Esophagus muscularis mucosa (tissue), 4 donors: ENCODE measurements at places on chromosomes 16 and 17. TPM values are rescaled to one million over a fixed set of nuclear protein-coding genes. Genes with fewer than 3 reads are reported as not detected.

LRRC46 gene
- not detected for total RNA-seq

C1QTNF1 gene
- 115 TPM for total RNA-seq

DNA sequence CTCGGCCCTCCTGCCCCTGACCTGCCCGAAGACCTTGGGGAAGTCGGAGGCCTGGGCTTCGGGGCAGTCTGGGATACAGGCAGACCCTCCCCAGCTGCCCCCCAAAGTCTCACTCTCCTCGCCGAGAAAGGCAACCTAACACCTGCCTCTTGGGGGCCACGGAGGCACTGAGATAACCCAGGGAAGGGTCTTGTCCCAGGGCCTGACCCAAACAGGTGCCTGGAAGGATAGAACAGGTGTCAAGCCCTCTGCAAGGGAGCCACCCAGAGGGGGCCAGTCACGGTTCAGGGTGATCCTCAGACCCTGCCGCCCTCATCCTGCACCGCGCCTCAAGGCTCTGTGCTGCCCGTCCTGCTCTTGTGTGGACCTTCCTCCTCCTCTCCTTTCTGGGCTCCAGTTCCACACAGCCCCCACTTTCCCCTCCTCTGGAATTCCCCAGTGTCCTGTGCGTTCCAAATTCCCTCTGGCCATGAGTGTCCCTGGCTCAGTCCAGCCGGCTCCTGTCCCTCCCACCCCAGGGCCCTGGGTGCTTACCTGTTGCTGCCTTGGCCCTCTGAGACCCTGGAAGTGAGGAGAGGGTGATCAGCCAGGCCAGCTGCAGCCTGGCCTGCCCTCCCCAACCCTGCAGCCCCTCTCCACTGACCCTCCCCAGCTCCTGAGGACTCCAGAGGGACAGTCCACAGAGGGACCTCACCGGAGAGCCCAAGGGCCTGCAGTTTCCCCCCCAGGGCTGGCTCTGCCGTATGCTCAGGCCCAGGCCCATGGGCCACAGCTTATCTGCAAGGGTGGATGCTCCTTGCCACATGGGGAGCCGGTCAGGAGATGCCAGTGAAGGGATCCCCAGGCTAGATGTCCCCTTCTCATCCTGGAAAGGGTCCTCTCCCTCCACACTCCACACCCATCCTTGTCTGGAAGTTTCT lies 3.8 kb downstream of the PRSS27 start:
- DNase-seq = no peak

DNA sequence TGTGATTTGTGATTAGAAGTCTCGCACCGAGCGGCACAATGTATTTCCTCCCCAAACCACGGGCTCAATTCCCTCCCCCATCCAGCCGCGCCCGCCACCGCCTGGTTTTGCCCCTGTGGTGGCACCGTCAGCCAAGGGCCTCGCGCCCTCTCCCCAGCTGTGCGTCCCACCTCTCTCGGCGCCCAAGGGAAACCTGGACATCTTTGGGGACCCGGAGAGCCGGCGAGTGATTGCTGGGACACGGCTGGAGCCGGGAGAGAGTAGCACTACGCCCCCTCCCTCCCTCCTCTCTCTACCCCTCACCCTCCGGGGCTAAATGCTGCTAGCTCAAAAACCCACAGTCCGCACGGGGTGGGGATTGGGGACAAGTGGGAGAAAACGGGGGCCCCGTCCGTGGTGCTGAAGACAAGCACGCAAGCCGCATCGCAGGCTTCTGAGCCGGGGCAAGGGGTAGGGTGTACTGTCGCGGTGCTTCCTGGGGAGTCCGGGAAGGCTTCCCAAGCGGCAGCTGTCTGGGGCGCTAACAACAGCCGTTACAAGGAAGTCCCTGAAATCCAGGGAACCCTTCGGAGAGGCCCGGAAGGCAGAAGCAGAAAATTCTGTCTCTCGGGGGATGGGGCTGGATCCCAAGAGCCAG lies 1.4 kb downstream of the CBLN1 start:
- peak; percentile 88 for DNase-seq

INCA1 gene
- 1.3 TPM for total RNA-seq

DNA sequence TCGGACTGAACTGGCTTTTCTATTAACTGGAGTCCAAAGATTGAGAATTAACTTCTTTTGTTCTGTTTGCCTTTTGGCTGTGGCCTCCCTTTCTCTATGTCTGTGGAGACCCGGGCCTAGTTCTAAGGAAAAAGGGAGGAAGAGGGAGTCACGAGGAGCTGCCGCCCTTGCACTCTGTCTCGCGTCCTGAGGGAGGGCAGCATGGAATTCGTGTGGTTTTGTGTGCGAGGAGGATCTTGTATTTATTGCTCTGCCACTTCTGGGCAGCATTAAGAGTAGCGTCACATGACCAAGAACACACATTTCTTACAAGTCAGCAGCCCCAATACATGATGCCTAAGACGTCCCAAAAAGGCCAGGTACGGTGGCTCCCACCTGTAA lies 23.6 kb downstream of the METTL22 start:
- no peak for DNase-seq

- no peak for DNase-seq
Observed at GRCh38 chr17:11097121-11097520, 143.9 kb upstream of the SHISA6 start.

GRCh38 chr17:38572669-38573365 lies 32.9 kb downstream of the SRCIN1 start:
- no peak for DNase-seq

DNA sequence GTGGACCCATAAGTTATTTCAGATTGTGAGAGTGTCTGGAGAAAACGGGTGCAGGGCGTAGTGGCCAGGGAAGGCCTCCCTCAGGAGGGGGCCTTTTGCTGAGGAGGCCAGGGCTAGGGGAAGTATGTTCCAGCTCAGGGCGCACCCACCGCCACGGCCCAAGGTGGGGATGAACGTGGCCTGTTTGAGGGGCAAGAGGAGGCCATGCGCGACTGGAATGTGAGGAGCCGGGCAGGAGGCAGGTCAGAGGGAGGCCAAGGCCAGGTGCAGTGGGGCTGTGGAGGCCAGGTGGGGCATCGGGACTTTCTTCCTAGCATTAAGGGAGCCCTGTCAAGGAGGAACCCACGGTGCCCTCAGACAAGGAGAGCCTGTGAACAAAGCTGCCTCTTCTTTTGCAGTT lies 26.7 kb downstream of the SLC12A3 start:
- no peak for DNase-seq

GSE1 gene
- total RNA-seq = 49.8 TPM

DNA sequence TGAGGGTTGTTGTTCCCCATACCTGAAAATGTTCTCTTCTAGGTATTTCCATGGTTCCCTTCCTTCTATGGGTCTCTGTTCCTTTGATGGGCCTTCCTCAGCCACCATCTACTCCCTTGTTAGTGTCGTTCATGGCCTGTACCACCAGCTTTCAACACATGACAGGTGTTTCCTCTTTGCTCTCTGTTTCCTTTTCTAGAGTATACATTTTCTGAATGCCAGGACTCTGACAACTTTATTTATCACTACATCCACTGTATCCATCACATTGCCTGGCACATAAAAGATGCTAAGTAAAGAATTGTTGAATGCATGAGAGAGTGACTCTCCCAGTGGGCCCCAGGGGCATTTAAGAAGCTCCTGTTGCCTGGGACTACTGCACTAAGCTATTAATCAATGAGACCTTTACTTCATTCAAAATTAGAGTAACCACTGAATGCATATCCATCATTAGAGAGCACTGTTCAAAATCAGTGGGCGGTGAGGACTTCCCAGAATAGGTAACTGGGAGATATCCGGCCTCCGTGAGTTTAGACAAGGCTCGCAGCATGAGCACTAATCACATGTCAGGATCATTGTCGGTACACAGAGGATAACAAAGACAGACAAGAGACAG lies 255.0 kb downstream of the CBLN1 start:
- DNase-seq = no peak

DNA sequence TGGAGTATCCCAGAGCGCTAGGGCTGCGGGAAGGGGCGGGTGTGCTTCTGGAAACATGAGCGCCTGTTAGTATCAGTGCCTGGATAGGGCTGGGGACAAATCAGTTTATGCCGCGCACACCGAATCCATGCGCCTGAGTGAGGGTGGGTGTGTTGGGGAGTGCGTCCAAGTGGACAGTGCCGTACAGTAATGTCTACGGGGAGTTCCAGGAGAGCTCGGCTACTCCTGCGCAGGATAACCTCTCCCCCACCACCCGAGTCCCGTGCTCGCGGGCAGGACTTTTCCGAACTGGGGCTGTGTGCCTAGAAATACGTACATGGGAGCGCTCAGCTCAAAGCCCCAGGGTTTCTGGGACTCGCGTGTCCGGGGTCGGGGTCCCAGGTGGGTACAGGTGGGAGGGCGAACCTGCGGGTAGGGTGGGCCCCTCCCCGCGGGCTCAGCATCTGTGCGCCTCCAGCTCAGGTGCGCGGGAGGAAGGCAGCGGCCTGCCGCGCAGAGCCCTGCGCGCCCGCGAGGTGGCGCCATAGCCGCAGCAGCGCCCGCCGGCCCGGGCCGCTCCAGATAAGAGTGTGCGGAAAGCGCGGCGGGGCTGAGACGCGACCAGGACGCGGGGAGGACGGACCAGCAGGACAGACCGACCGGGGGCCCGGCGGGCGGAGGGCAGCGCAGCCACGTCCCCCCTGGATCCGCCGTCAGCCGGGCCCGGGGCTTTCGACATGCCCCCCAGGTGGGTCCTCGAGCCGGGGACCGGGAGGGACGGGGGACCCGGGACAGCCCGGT lies at the start of gene HIC1:
Gene HIC1, plus strand, starts transcription at position 592 of the 780 bp plus-strand sequence. CDS start 1,588 bp downstream, outside the sequence.
- peak; percentile 94 for DNase-seq

- no peak for DNase-seq
Observed at GRCh38 chr17:29562615-29563014, 4.2 kb downstream of the ABHD15 start.

DNA sequence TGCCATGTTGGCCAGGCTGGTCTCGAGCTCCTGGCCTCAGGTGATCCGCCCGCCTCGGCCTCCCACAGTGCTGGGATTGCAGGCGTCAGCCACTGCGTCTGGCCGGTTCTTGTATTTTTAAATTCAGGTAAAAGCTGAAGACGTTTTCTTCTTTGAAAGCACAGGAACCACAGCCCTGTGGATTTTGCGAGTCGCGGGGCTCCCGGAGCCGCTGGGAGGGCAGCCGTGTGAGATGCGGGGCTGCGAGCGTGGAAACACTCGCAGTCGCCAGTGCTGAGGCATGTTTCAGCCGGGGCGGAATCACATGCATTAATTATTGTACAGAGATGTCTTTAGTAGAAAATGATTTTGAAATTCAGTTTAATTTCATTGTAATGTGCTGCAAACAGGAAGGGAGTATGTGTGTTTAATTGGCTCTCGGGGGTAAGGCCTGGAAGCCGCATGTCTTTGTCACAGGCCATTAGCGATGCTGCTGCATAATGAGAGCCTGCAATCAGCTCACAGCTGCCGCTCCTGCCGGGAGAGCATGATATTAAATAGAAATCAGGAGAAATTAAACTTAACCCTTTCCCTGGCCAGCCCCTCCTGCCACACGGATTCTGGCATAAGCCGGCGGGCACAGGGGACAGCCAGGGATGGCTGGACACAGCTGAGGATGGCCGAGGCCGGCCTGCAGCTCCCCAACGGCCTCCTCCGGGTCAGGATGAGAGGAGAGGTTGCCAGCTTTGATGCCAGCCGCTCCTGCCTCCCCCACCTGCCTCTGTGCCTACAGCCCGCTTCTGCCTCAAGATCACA lies 35.4 kb upstream of the CDH15 start:
- DNase-seq = no peak

MPO gene
- total RNA-seq = 0.23 TPM

DNA sequence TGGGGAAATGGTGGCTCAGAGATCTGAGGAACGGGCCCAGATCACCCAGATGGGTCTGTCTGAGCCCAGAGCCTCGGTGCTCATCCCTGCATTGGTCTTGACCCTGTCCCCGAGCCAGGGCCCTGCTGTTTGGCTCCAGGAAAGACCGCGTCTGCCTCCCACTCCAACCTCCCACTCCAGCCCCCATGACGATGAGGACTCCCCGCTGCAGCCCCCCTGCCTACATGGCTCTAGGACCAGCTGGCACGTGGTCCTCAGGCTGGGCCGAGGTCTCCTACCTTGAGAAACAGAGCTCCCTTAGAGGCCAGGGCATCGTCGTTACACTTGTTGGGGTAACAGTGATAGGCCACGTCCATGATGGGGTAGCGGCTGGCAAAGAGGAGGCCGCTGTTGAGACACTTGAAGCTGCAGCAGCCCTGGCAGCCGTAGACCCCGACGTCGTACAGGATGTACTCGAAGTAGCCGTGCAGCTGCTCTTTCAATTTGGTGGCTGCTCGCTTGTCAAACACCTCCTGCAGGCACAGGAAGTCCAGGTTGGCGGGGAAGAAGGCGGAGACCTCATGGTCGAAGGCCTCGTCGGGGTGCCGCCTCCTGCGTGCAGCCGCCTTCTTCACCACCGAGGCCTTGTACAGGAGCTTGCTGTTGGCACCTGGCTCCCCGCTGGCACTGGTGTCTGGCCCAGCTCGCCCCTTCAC lies 59.9 kb downstream of the PRMT7 start:
- no peak for DNase-seq

DNA sequence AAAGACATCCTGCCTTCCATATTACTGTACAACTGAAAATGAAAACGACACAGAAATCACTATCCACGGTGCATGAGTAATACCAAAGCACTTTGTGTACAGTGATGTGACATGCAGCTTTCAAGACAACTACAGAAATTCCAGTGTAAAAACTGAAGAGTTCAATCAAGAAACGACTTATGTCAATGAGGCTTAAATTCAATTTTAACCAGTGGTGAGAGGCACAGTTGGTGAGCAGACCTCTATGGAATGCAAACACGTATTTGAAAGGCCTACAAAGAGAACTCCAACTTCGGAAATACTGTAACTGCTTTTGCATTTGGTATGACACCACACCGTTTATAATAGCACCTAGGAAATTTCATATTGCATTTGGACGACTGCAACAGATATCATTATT lies 87.6 kb downstream of the USP31 start:
- peak; percentile 53 for DNase-seq

GRCh38 chr17:43891851-43892646 lies 15.3 kb downstream of the MPP2 start:
- no peak for DNase-seq

DNA sequence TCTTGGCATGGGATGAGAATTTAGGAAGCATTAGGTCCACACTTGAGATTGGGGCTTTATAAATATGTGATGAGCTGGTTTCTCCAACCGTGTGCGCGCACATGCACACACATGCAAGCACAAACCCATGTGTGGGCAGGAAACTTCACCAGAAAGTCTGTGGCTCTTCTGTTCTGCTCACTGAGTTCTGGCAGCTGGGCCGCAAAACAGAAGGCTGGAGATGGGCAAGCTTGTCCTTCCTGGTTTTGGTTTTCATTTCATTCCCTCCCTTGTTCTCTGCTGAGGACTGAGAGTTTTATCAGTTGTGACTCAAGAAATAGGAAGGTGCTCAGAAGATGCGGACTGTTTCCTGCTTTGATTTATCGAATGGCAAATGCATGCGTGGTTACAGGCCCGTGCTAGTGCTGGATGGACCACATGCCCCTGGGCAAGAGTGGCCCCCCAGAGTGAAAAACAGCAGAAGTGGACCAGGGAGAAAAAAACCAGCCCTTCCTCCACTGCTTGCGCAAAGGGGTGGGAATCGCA lies 14.1 kb downstream of the MAP3K14 start:
- DNase-seq = no peak
